ENCODE measurements at places on chromosomes 11 and 22.

DNA sequence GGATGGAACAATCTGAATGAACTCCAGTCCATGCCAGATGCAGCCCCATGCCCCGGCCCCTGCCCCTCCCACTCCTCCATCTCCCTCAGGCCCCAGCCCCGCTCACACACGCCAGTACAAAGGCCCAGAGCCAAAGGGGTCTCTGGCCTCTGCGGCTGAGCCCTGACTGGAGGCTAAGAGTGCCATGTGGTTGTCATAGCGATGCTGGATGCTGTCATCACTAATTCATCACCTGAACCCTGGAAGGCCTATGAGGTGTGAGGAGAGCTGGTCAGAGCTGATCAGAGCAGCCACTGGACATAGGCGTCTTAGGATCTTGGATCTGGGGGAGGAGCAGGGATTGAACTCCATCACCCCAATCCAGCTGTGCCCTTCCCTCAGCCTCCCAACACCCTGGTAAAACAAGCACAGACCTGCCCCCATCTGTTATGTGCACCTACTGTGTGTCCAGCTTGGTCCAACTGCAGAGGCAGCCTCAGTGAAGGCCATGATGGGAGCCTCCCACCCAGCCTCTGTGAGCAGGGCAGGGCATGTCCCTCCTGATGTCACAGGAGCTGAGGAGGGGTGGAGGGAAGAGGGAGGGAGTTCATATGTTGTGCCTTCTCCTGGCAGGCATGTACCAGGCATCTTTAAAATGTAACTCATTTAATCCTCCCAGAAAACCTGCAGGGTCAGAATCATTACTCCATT, 16.7 kb downstream of the PDE2A start:
- no peak for DNase-seq

DNA sequence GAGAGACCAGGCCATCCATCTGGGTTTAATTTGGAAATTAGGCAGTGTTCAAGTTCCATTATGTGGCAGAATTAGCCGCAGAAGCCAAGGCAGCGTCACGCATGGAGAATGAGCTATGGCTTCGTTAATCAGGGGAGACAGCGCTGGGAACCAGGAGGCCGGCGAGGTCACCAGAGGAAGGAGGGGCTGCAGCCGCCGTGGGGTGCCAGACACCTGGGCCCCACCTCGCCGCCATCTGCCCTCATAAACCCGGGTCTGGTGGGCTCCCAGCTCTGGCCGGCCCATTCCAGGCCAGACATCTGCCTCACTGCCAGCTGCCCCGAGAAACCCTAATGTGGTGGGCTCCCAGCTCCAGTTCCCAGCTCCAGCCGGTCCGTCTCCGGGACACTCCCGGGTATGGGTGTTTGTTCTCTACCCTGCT, 676.9 kb downstream of the BRD1 start:
- DNase-seq, result no peak

- DNase-seq, result no peak
Observed at GRCh38 chr11:15204711-15205110, 90.0 kb downstream of the INSC start.

GRCh38 chr11:130122141-130122575, 37.4 kb upstream of the ST14 start:
- DNase-seq, result no peak

DNA sequence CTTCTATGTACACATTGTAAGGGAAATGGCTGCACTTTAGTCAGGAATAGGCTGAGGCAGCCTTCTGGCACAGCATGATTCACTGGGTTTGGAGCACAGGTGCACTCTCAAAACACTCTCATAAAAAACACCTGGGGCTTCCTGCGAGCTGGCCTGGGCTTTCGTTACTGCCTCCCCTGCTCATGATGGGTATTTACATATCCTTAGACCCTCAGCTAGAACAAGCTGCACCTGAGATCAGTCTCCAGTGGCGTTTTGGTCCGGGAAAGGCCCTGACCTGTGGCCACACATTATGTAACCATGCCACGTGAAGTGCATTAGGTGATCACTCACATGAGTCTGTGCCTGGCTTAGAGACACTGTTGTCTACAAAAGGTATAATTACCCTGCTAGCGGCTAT, 321.7 kb downstream of the TMEM135 start:
- DNase-seq, result no peak

DNA sequence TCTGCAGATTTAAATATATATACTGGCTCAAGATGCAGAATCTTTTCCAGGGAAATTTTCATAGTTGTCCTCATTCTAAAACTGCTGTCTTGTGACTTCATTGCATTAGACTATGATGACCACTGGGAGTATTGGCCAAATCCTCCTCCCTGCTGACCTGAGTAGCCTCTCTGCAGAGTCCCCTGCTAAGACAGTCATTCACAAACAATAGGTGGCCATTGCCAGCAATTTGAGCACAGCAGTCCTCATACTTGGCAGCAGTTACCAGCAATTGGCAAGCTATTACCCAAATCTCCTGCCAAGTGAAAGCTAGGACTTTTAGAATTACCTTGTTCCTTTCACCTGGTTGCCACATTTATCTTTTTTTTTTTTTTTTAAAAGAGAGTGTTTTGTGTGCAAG, 325.8 kb downstream of the FAT3 start:
- DNase-seq, result no peak

DNA sequence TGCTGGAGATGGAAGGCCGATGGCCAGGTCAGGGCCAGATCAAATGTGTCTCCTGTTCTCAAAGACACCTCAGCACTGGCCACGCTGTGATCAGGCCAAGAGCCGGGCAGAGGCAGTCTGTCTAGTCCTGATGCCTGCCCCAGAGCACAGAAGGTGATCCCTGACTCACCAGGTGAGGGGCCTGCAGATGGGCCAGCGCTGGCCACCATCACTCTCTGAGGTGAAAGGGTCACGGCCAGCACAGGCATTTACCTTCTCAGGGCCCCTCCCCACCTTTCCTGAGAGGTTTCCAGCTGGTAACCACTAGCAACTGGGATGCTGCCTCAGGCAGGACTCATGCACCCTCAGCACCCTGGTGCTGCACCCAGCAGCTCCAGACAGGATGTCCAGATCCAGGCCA, 2.9 kb downstream of the SBF1 start:
- no peak for DNase-seq

GRCh38 chr11:84218318-84218717, 932.2 kb upstream of the CCDC90B start:
- DNase-seq, result no peak

GRCh38 chr11:43547430-43547831, 133.1 kb upstream of the HSD17B12 start:
- no peak for DNase-seq

DNA sequence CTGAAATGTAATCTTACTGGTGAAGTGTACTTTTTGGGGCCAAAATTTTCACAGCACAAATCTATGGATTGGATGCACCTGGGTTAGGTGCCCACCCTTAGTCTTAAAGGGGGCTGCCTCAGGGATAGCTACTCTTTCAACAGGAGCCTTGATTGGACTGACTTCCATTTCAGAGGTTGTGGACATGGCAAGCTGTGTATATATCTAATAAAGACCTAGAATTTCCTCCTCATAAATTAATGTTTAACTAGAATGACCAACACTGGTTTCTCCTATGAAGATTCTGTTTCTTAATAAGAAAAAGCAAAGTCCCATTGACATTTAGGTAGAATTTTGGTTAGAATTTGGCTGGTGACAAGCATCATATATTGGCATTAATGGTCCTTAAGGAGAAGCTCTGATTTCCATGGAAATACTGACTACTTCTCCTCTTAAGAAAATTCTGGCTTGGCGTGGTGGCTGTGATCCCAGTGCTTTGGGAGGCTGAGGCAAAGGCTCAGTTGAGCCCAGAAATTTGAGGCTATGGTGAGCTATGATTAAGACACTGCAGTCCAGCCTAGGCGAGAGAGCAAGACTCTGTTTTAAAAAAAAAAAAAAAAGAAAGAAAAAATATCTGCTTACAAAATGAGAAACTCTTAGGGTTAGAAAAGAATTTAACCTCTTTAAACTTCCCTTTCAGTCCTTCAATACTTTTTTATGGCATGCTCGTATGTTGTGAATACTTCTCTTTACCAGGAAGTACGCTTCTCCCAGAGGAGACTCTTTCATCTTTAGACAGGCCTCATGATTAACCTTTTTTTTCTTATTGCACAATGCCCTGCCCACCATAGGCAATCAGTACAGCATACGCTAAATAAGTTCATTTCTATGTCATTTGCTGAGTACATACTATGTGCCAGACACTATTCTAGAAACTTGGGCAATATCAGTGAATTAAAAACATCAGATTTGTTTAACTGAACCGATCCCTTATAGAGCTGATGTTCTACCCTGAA, 77.2 kb downstream of the PRR5L start:
- no peak for DNase-seq

- DNase-seq, result no peak
Observed at GRCh38 chr22:48898524-48899250, 929.0 kb downstream of the BRD1 start.

GRCh38 chr11:19445771-19446170, 205.0 kb upstream of the E2F8 start:
- no peak for DNase-seq

GRCh38 chr22:17346578-17346977, 22.7 kb upstream of the CECR2 start:
- DNase-seq, result no peak

- no peak for DNase-seq
Observed at GRCh38 chr11:16771350-16772140, 33.1 kb downstream of the C11orf58 start.

GRCh38 chr22:21444701-21445436, 22.3 kb upstream of the TMEM191C start:
- DNase-seq, result no peak

DNA sequence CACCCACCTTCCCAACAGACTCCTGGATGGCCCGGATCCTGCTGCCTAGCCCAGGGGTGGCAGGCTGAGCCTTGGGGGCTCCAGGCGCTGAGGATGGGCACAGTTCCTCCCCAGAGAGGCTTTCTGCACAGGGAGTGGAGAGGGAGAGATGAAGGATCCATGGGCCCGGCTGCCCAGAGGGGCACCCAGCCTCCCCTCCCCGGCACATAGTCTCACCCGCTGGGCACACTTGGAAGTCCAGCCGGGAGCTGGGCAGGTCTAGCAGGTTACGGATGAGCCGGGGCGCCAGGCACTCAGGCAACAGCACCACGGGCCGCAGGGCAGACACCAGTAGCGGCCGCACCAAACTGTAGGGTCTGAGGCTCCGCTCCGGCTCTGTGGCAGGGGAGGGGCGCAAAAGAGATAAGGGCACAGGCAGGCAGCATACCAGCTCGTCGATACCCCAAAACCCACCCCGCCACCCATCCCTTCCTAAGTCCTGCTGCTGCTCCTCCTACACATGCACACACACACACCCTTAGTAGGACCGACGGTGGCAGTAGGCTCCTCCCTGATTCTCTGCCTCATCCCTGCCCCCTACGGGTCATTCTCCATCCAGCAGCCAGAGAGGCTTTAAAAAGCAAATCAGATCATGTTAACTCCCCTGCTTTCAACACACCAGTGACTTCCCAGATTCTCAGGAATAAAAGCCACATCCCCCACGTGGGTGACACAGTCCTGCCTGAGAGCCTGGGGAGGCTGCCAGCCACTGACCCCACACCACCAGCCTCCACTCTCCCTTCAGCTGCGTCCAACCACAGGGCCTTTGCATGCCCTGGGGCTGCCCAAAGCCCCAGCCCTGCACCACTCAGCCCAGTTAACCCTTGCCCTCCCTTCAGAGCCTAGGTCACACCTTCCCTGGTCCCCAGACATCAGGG, 6.5 kb upstream of the MFNG start:
- DNase-seq, result no peak

DNA sequence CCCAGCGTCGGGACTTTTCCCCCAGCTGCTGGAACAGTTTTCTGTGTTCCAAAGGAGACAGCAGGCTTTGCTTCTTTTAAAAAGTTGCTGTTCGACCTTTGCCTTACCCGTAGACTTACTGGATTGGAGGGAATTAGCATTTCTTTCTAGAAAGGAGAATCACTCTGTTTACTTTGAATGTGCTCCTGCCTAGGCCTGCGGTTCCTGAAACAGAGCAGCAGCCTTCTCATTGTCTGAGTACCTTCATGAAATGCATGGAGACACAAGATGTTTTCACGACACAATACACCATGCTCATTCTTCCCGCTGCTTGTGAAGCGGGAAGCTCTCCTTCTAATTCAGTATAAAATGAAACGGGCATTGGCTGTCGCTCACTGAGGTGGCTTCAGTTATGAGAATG, 196.2 kb downstream of the TBC1D22A start:
- no peak for DNase-seq

DNA sequence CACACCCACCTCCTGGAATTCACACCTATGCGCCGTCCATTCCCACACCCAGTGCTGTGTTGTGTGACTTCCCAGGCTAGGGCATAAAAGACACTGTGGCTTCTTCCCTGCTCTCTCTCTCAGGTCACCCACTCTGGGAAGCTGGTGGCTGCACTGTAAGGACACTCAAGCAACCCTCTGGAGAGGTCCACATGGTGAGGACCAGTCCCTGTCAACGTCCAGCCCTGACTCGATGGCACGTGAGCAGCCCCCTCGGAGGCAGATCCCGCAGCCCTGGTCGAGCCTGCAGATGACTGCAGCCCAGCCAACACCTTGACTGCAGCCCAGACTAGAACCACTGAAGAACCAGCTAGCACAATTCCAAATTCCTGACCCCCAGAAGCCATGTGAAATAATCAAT, 16.2 kb downstream of the CBX7 start:
- DNase-seq, result no peak

DNA sequence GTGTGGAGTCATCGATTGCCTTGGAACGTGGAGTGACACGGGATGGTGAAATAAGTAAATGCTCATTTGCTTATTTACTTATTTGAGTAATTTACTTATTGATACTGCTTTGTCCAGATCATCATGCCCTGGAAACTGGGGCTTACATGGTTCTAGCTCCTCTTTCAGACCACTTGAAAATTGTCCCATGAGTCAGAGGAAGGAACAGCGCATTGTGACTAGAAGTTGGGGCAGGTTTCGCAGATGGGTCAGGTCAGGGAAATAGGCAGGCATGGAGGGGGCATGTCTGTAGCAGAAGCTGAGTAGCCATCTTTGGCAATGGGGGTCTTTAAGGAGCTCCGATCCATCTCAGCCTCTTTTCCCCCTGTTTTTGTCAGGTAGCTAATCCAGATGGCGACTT, 104.2 kb upstream of the SORL1-AS1 start:
- no peak for DNase-seq

DNA sequence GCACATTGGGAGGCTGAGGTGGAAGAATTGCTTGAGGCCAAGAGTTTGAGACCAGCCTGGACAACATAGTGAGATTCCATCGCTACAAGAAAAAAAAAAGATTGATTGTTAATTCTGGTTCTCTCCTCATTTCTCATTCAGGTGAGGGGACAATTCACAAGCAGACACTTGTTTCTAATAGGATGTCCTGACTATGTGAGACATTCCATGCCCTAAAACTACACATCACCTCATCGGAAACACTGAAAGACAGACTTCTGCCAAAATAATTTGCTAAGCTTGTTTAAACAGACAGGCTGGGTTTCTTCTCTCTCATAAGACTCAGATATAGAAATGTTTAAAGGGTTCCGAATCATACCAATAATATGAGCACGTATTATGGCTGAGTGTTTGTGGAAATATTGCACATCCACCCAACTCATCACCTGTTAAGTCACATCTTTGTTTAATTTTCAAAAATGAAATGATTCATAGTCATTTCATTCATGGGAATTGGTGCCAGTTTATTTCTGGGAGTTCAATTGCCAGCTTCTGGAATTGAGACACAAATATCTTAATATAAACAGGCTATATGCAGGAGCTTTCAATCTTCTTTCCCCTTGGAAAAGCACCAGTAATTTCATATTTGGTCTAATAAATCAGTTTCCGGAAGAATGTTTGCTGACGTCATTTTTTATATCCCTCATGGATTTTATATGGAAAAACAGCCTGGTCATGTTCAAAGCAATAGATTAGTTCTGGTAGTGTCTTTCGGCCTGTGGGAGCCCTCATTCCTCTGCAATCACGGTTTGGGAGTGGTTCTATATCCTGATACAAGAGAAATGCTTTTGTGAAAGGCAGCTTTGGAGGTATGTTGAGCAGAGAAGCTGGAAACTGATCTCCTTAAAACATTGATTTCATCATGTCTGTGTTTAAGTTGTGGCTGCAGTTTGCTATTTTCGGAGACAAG, 87.0 kb downstream of the BDNF start:
- DNase-seq, result no peak
